A549 treated with DMSO at 1 μM for 4 hours (cell line): ENCODE measurements at places on chromosomes 4 and X. TPM values are rescaled to one million over a fixed set of nuclear protein-coding genes. Genes with fewer than 3 reads are reported as not detected.

Gene GAB3
- 0.30 to 0.76 TPM (median 0.42 TPM) in 5 replicates for total RNA-seq

Gene ARMCX4
- 0.44 to 0.81 TPM (median 0.68 TPM) in 5 replicates for total RNA-seq

Gene NPFFR2
- total RNA-seq, result 0.08 TPM in 1 of 5 replicates, not detected in the others

Gene LARP7
- 25.6 to 32.6 TPM (median 29.5 TPM) in 5 replicates for total RNA-seq

Gene GCNA
- 1.1 to 1.8 TPM (median 1.2 TPM) in 5 replicates for total RNA-seq
